MM.1S (cell line): ENCODE measurements at places on chromosomes 6 and 20.
A peak's percentile ranks its signal among the peaks of the same experiment; 100 is the strongest.

DNA sequence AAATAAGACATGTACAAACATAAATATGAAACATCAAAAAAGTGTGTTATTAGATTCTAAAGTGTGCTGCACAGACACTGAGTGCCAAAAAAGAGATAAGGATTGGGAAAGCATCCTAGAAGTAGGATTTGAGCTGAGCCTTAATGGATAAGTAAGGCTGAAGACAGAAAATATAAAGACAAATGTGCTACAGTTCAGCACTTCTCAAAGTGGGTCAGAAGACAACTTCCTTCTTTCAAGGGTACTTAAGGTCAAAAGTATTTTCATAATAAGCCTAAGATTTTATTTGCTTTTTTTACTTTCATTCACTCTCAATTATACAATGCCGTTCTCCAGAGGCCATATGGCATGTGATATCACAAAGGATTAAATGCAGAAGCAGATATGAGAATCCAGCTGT lies 16.8 kb downstream of the USP45 start:
- DNase-seq: no peak

DNA sequence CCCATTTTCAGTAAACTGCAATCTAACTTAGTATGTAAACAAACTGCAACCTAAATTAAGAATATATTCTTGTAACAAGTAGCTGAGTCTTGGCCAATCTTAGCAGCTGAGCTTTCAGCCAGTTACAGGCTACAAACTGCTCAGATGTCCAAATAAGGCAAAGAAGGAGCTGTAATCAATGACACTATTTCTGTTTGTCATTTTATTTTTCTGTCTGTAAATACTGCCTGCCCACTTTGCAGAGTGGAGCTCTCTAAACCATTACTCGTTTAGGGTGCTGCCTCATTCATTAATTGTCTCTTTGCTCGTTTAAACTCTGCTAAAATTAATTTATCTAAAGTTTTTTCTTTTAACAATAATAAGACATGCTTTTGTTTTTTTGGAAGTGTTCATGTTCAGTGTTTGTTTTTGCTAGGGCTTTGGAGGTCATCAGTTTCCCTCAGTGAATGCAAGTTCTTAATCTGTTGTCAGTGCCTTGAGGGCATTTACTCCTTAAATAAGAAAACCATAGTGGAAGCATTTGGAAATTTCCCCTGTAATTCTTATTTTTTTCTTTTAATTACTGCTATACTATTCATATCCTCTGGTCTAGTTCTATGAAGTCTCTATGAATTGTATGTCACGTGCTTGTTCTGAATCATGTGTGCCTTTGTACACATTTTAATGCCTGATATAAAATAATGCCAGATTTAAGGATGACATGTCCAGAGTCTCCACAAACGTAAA lies 3.6 kb upstream of the PRL start:
- DNase-seq: no peak

DNA sequence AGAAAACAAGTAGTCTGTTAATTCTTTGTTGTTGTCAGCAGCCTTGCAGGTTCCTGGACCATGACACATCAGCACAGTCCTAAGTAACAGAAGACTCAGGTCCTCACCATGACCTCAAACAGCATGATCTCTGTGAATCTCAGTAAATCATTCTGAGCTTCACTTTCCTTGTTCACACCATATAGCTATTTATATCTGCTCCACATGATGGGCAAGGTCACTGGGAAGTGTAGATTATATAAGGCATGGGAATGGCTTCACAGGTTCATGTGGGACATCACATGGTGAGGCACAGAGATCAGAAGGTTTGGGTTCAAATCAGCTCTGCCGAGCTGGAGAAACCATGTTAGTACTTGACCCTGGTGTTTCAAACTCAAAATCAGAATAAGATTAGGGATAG lies 245.4 kb upstream of the SPTLC3 start:
- DNase-seq: no peak

DNA sequence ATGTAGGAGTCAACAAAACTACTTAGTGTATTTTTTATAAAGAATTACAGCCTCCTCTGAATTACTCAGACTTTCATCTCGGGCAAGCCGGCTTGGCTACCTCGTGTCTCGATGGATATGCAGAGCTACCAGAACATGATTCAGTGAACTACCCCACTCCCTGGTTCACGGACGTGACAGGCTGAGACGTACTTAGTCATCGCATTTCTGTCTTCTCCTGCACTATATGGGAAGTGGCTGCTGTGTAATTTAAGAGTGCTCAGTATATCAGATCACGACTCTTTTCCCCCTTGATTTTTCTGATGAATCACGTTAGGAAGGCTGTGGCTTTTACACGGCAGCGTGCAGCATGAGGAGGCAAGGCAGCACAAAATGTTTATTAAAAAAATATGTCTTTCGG lies 302.7 kb upstream of the ZFP64 start:
- no peak for DNase-seq

- no peak for DNase-seq
Measured at GRCh38 chr6:166705069-166705468, 78.0 kb upstream of the RPS6KA2 start.

DNA sequence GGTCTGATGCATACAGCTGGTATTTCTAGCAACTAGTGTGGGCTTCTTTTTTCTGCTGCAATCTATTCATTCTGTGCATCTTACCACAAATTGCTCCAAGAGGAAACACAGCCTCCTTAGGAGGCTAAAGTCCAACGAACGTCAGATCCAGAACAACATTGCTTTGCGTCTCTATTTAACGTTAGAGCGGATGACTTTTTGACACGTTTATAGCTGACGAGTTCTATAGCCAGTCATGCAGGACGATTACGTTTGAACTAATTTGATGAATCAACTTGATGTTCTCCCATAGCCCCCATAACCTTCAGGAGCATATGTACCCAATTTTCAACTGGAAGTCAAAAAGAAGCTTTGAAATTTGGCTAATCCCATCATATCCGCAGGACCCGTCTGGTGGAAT lies 59.9 kb downstream of the TSHZ2 start:
- DNase-seq: no peak

DNA sequence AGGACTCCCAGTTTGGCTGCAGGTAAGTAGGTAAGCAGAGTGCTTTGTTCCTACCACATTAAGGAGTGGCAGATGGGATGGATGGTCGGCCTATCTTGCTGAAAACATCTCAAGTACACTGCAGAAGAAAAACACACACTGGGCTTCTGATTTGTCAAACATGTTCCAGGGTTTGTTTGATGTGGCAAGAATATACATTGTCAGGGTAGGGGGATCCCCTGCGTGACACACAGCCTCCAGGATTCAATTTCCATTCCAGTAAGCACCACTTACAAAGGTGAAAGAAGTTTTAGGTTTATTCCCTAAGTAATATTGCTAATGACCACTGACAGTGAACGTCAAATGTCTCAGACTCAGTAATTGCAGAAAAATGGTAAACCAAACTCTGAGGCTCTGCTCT lies 26.0 kb upstream of the KIF16B start:
- no peak for DNase-seq

DNA sequence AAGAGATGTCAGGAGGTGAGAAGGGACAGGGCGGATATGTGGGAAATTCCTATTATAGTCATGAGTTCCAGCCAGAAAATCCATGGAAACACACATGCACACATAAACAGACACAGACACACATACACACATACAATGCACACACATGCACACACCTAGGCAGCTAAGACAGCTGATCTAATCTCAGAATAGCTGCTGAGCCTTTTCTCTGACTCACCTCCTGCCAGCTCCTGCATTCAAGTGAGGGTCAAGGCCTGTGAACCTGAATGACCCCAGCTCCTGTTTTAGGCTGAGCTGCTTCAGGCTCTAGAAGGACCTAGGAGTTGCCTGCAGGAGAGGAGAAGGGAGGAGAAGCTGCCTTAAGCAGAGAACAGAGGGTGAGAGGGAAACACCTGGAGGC lies 21.6 kb upstream of the RAET1L start:
- no peak for DNase-seq

DNA sequence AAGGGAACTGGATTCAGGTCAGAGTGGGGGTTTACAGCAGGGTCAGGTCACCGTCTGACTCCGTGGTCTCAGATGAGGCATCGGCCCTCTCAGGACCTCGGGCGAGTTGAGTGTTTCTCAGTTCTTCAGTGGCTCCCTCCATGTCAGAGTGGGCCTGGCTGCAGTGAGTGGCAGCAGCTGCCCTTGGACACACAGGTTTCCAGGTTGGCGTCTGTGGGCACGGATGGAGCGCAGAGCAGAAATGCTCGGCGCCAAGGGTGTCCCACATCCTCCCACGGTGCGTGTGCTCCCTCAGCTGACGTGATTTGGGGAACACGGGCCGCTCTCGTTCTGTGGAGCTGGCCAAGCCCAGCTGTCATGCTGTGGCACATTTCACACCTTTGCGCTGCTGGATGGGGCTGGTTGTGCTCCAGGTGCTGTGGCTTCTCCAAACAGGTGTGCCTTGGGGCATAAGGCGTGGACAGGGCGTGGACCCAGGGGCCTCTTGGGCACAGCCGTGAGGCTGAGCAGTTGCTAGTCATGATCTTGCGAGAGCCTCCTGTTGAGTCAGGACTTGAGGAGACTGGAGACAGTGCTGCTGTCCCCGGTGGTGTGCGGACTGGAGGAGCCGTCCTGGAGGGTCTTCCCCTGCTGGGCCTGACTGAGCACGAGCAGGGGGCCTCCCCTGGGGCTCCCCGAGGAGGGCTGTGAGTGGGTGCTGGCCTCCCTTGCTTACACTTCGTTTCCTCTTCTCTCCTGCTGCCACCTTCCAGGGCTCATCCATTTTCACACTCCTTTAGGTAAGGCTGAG lies 9.5 kb upstream of the DNAJC5 start:
- no peak for DNase-seq

DNA sequence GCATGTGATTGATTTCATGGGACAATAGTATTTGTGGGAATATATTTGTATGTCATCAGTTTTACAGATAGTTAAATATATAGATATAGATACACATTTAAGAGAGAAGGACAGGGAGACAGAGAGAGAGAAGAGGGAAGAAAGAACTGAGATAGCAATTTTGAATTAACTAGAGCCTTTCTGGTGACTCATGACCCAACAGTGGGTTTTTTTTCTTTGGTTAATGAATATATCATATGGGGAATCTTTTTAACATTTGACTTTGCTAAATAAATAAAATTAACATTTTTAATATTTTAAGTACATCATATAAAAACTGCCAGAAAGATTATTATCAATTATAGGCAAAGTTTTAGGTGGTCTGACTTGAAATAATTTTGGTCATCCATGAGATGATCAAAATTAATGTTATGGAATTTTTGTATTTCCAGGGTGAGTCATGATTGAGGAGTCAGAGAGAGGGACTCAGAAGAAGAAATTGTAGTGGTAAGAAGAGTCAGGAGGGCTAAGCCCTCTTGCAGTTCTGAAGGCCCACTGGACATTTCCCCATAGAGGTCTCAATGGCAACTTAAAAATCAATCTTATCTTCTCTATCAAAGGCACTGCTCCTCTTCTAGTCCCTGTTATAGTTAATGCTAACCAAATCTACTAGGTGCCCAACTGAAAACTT lies 508.1 kb upstream of the MAP3K7 start:
- no peak for DNase-seq

- DNase-seq: no peak
Measured at GRCh38 chr6:170487707-170488329, 65.3 kb downstream of the PSMB1 start.

- no peak for DNase-seq
Measured at GRCh38 chr20:5734602-5735001, 15.6 kb upstream of the SHLD1 start.

- no peak for DNase-seq
Measured at GRCh38 chr6:88374553-88374952, 208.4 kb upstream of the CNR1 start.

GRCh38 chr6:157436944-157437336 lies 56.0 kb downstream of the ZDHHC14 start:
- DNase-seq: no peak

GRCh38 chr20:50820515-50821256 lies 25.8 kb downstream of the BCAS4 start:
- no peak for DNase-seq

DNA sequence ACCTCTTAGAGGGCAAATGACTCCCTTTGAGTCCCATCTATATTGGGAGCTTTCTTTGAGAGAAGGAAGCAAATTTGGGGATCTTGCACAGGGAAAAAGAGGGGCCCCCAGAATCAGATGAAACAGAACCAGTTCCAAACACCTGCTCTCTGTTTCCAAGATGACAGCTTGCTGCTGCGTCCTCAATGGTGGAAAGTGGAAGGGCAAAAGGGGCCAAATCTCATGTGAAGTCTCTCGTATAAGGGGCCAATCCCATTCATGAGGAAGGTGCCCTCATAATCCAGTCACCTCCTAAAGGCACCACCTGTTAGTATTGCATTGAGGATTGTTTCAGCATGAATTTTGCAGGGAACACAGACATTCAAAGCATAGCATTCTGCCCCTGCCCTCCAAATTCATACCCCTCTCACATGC lies 483 bp upstream of the SERPINB1 start:
- DNase-seq: no peak

- no peak for DNase-seq
Measured at GRCh38 chr6:115984809-115985208, 75.9 kb downstream of the FRK start.

- no peak for DNase-seq
Measured at GRCh38 chr6:71471718-71472117, 183.1 kb downstream of the OGFRL1 start.

GRCh38 chr6:110681543-110682459 lies 133.5 kb downstream of the CDK19 start:
- no peak for DNase-seq

- DNase-seq: no peak
Measured at GRCh38 chr6:166798652-166799051, 157.7 kb downstream of the RNASET2 start.

GRCh38 chr6:168331058-168331457 lies 11.5 kb upstream of the DACT2 start:
- no peak for DNase-seq

GRCh38 chr6:132142308-132142707 lies 191.1 kb upstream of the CCN2 start:
- DNase-seq: no peak

GRCh38 chr6:133806382-133807140 lies 82.4 kb upstream of the TCF21 start:
- no peak for DNase-seq

DNA sequence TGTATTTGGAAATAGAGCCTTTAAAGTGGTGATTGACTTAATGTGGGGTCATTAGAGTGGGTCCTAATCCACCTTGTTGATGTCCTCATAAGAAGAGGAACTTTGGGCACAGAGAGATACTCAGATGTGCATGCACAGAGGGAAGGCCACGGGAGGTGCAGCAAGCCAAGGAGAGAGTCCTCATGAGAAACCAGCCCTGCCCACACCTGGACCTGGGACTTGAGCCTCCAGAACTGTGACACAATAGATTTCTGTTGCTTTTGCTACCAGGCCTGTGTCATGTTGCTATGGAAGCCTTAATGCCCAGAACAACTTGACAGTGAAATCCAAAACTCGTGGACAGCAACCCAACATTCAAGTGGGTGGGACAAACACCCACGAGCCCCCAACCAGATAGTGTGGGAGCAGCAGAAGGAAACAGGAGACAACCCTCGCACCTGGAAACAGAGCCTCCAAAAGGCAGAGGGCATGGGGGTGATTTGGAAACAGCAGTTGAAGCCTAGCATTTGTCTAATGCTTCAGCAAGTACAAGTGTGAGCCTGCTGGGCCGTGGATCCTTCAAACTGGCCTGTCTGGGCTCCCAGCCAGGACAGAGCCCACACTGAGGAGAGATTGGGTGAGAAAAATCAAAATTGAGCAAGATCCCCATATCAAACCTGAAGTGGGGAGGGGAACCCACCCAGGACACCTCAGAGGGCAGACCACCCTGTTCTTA lies 201.0 kb upstream of the CST7 start:
- no peak for DNase-seq

GRCh38 chr6:85127696-85128243 lies 322.1 kb upstream of the NT5E start:
- DNase-seq: no peak

GRCh38 chr6:122381494-122382265 lies 17.8 kb upstream of the HSF2 start:
- DNase-seq: peak; percentile 53
